ENCODE measurements at places on chromosomes 12 and 14.
A peak's percentile ranks its signal among the peaks of the same experiment; 100 is the strongest.

DNA sequence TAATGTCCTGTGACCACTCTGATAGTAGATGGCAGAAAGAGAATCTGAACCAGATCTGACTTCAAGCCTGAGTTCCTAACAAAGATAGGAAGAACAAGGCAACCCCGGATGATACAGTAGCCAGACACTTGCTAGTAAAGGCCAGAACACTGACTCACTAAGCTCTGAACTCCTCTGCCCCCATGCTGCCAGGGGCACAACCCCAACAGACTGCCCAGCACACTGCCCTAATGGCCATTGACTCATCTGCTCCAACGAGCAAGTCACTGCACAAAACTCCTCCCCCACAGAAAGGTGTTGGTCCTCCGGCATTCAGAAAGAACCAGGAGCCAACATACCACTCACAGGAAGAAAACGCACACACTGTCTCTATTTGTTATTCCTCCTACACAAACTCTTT, 179.6 kb upstream of the NUDT4 start:
- DNase-seq, result no peak

- DNase-seq, result no peak
These were observed 316.8 kb downstream of the SNAPC1 start for GRCh38 chr14:62079038-62079437.

GRCh38 chr14:100615736-100616695, 28.8 kb upstream of the BEGAIN start:
- DNase-seq, result no peak

- DNase-seq, result no peak
These were observed 56.5 kb downstream of the CPM start for GRCh38 chr12:68876461-68876860.

- DNase-seq, result no peak
These were observed 84.8 kb upstream of the MAP1LC3B2 start for GRCh38 chr12:116474331-116474730.

DNA sequence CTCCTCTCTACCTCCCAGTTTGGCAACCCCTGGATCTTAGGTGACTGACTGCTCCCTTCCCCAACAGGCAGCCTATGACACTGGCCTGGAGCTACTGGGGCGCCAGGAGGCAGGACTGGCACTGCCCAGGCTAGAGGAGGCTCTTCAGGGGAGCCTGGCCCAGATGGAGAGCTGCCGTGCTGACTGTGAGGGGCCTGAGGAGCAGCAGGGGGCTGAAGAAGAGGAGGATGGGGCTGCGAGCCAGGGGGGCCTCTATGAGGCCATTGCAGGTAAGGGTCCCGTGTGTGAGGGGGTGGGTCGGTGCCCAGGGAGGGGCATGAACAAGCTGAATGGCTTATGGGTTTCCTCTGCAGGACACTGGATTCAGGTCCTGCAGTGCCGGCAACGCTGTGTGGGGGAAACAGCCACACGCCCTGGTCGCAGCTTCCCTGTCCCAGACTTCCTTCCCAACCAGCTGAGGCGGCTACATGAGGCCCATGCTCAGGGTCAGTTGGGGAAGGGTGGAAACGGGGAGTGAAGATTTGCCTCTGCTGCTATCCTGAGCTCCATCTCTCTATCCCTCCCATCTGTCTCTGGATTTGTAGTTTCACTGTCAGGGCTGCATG, 2.2 kb downstream of the P3H3 start:
- no peak for DNase-seq

GRCh38 chr14:91374879-91375702, 42.5 kb downstream of the CCDC88C start:
- peak; percentile 72 for DNase-seq

- DNase-seq, result no peak
These were observed 91.6 kb downstream of the FOXN3 start for GRCh38 chr14:89325299-89325883.

GRCh38 chr12:42758806-42759205, 169.3 kb upstream of the PRICKLE1 start:
- no peak for DNase-seq

DNA sequence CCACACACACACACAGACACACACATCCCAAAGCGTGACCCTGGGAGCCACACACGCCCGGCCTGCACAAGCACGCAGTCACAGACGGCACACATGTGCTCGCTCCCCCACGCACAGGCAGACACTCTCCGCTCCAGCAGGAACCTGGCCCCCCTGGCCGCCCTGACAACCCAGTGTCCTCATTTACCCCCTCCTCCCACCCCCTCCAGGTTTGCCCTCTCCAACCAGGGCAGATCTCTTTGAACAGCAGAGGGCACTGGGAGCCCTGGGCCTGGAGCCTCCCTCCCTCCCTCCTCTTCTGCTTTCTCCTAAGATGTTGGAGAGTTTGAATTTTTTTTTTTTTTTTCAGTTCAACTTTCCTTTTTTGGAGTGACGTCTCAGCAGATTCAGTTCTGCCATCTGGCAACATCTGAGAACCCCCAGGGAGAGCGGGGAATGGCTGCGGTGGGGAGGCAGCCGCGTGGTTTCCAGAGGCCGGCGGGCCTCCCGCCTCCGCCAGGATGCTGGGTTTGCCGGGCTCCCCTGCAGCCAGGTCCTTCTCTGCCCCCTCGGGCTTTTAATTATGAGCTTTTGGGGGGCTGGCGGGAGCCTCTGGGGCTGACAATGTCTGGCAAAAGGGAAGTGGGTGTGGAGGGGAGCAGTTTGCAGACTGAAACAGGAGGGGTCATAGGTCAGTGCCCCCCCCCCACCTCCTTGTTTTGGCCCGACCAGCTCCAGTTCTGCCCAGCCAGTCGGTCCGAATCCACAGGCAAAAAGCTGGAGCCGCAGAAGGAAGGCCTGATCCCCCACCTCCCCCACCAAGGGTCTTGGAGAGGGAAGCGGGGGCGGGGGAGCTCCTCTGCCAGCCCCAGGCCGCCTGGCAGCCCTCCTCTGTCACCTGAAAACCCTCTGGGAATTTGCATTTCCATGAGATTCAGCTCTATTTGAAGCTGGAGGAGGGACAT, 1.3 kb upstream of the NCOR2 start:
- DNase-seq, result no peak

DNA sequence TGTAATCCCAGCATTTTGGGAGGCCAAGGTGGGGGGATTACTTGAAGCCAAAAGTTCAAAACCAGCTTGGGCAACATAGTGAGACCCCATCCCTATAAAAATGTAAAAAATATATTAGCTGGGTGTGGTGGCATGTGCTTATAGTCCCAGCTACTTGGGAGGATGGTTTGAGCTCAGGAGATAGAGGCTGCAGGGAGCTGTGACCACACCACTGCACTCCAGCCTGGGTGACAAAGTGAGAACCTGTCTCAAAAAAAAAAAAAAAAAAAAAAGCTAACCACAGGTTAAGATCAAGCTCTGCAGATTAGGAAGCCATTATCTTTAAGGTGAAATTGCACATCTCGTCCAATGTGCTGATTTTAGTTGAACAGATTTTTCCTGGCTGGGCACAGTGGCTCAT, 23.7 kb upstream of the CERS5 start:
- no peak for DNase-seq

- DNase-seq, result no peak
These were observed 56.2 kb upstream of the VPS33A start for GRCh38 chr12:122322501-122322900.

DNA sequence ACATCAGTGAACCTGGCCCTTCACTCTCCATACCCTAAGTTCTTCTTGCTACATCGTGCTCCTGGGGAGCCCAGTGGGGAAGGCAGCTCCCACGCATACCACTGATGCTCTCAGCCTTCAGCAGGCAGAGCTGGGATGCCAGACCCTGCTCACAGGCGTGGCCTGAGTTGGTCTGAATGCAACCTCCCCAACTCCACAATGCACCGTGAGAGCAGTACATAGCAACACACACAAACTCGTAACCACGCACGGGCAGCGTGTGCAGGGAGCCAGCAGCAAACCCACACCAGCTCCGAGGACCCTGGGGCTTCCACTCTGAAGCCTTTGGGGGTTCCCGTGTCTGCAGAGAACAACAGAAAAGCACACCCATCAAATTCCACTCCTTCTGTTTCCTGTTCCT, 37.3 kb downstream of the ANO2 start:
- DNase-seq, result no peak

DNA sequence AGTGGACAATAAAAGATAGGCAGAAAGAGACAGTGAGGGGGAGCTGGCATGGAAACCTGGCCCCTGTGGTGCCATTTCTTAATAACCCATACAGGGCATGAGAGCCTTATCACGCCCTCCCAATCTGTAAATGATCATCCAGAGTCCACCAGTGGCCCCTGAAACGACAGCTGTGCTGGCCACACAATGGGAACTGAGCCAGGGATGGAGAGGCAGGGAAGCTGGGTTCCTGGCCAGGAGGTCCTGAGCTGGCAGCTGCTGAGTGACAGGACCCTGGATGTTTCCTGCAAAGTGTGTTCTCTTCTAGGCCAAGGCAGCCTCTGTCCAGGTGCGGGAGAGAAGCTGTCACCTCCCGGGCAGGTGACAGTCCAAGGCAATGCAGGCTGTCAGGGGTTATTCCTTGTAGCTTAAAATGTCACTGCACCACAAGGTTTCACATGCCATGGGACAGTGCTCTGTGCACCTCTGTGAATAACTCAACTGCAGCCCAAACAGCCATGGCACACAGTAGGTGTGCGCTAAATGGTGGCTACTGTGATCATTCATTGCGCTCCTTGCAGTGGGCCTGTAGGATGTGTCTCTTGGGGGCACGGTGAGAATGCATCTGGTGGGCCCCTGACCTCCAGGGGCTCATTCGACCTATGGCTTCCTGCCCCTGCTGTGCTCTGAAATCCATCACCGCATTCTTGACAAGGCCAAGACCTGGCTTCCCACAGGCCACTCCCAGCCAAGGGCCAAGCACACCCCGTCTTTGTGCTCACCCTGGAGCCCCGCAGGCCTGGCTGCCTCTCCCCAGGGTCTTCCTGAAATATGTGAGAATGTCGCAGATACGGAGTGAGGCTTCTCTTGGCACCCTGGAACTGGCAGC, 46.3 kb upstream of the BCL11B start:
- DNase-seq, result no peak

GRCh38 chr14:74469548-74470518, 23.3 kb downstream of the NPC2 start:
- DNase-seq, result no peak

GRCh38 chr12:128989287-128989686, 136.0 kb downstream of the GLT1D1 start:
- DNase-seq, result no peak

DNA sequence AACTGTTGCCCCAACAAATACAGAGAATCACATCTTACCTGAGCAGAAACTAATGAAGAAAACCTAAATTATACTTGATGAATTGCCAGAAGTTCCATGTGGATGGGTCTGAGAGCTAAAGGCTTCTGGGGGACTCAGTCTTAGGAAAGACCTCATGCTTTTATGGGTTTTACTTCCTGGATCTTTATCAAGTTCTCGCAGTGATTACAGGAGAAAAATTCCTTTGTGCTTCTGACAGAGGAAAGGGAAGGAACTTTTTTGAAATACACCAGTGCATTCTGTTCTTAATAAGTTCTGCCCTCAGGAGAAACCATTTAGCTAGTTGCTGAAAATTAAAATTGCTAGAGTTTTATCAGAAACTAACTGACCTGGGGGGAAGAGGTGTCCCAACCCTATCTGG, 203.9 kb upstream of the KITLG start:
- DNase-seq, result no peak

DNA sequence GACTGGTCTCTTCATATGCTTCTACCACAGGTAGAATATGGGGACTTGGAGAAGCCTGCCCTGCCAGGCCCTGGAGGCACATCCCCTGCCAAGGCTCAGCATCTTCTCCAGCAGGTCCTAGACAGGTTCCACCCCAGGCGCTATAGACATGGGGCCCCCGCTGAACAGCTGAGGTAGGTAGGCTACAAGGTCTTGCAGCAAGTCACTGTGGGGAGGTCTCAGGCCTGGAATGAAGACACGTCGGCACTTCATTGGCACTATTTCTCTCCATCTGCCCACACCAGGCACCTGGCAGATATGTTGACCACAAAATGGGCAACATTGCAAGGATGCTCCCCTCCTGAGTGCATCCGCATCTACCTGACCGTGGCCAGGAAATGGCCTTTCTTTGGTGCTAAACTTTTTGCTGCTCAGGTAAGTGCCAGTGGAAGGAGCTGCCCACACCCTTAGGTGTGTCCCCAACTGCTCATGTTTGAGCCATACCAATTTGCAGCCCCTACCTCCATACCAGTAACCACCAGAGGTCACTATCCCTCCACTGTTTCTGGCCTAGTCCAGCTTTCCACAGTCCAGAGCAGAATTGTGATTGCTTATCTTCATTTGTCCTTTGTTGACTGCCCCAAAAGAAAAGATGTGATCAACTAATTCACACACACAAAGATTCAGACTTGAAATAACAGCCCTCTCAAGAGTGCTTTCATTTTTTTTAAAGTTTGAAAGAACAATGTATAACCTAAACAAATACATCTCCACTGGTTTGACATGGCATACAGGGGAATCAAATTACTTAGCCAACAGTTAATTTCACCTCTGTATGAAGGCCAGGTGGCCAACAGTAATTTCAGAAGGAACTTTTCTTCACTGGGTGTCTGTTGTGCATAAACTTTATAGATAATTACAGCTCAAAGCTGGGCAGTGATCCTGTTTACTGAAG, 16.1 kb downstream of the PIGH start:
- DNase-seq, result peak; percentile 47

DNA sequence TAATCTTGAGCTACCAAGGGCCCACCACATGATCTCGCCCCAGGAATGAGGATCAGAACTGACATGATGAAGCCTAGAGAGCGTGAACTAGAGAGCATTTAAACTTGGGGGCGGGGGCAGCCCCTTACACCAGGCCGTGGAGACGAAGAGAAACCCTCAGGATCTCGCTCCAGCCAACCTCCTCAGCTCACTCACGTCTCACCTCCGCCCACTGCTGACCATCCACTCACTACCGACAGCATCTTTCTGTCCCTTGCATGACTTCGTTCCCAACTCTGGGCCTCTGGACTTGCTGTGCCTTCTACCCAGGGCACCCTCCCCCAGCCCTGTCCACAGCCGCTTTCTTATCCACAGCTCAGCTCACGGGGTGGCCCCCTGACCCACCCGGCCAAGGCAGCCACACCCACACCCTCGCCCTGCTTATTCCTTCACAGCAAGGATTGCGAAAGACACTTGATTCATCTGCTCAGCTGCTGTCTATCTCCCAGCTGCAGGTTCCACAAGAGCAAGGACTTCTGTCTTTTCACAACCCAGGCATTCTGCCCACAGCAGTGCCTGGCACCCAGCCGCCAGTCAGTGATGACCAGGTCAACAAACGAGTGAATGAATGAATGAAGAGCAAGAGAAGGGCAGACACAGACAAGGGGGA, 6.4 kb downstream of the STX2 start:
- DNase-seq, result no peak

Data from neuronal stem cell (in vitro differentiated cells).